ENCODE measurements at places on chromosomes 16 and 17. TPM values are rescaled to one million over a fixed set of nuclear protein-coding genes. Genes with fewer than 3 reads are reported as not detected.

Gene KRT28
- not detected for total RNA-seq

DNA sequence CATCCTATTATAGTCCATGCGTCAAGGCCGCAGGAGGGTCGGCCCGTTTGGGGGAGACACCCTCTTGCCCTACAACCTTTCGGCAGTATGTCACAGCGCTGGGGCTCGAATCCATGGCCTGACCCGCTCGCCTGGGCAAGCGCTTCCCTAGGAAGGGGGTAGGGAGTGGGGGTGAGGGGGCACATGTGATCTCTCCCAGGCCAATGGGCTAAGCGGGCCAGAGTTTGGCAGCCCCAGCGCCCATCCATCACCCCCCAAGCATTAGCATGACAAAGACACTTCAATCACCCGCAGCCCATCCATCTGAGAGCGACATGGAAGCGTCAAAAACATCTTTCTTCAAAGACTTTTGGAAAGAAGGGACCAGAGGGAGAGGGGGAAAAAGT, at the start of gene HOXB1:
Gene HOXB1, minus strand, starts transcription at position 125 of the 386 bp plus-strand sequence. Its CDS starts 107 bp downstream, at position 18.
- H3K4me1 ChIP-seq: no peaks in the 10 kb centered on the region
- H3K36me3 ChIP-seq: no peaks in the 10 kb centered on the region
- no peaks in the 10 kb centered on the region for H3K27me3 ChIP-seq
- H3K4me3 ChIP-seq: no peak within 1 kb of the TSS
- H3K27ac ChIP-seq: no peak within 1 kb of the TSS
- DNase-seq: no peak

GRCh38 chr17:79778504-79779083, 646 bp downstream of the CBX2 start:
- peaks cover 4% of the 10 kb centered on the region for H3K27me3 ChIP-seq
- peak overlapping the region; percentile 93 for H3K4me3 ChIP-seq
- H3K36me3 ChIP-seq: no peaks in the 10 kb centered on the region
- H3K4me1 ChIP-seq: no peaks in the 10 kb centered on the region
- H3K27ac ChIP-seq: no peak overlapping the region

- H3K36me3 ChIP-seq: no peaks in the 10 kb centered on the region
- no peaks in the 10 kb centered on the region for H3K4me1 ChIP-seq
- H3K27ac ChIP-seq: no peak overlapping the region
- no peak overlapping the region for H3K4me3 ChIP-seq
Measured at GRCh38 chr17:34203018-34203638, 52.0 kb upstream of the CCL2 start.

- H3K4me1 ChIP-seq: no peaks in the 10 kb centered on the region
- no peaks in the 10 kb centered on the region for H3K36me3 ChIP-seq
- no peaks in the 10 kb centered on the region for H3K27me3 ChIP-seq
- no peak overlapping the region for H3K27ac ChIP-seq
Measured at GRCh38 chr17:63925615-63926014, 6.5 kb downstream of the CD79B start.

- DNase-seq: no peak
- no peaks in the 10 kb centered on the region for H3K36me3 ChIP-seq
- H3K4me1 ChIP-seq: peaks cover 4% of the 10 kb centered on the region
- H3K27ac ChIP-seq: peak within 1 kb of the TSS; percentile 41
Measured at GRCh38 chr17:44829523-44830358, at the start of gene GJC1. Gene GJC1, minus strand, starts transcription at chr17:44830287. Its CDS starts 24,470 bp downstream, at chr17:44805817.

GRCh38 chr17:44915862-44916780, 821 bp upstream of the GFAP start:
- no peaks in the 10 kb centered on the region for H3K36me3 ChIP-seq
- DNase-seq: peak; percentile 42
- H3K27me3 ChIP-seq: no peaks in the 10 kb centered on the region

DNA sequence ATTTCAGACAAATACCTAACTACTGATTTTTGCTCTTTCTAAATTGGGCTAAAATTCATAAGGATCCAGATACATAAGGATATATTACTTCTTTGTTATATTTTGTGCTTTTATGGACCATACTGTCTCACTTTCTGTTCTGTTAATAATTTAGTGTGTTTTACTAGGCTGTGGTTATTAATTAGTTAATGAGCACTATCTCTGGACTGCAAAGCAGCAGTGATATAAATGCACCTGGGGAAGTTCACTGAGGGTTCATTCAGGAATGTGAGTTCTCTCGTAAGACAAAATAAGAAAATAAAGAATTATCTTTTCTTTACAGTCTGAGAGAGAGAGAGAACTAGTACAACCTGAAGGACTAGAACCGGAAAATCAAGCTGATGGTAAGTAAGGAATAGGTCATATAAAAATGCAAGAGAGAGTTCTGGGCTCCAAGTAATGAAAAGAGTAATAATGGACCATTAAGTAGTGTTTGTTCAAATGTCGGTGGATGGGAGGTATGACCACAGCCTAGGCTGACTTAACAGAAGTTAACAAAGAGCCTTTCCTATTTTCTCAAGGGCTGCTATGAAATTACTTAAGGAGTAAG, 55.6 kb downstream of the IKZF3 start:
- H3K27me3 ChIP-seq: no peaks in the 10 kb centered on the region
- no peak for DNase-seq
- no peak overlapping the region for H3K4me3 ChIP-seq

Gene PRAC1
- total RNA-seq: not detected

- DNase-seq: no peak
- no peaks in the 10 kb centered on the region for H3K4me1 ChIP-seq
- H3K4me3 ChIP-seq: no peak overlapping the region
- H3K27ac ChIP-seq: peak overlapping the region; percentile 8
Measured at GRCh38 chr16:27222249-27223225, 19.2 kb downstream of the KDM8 start.

DNA sequence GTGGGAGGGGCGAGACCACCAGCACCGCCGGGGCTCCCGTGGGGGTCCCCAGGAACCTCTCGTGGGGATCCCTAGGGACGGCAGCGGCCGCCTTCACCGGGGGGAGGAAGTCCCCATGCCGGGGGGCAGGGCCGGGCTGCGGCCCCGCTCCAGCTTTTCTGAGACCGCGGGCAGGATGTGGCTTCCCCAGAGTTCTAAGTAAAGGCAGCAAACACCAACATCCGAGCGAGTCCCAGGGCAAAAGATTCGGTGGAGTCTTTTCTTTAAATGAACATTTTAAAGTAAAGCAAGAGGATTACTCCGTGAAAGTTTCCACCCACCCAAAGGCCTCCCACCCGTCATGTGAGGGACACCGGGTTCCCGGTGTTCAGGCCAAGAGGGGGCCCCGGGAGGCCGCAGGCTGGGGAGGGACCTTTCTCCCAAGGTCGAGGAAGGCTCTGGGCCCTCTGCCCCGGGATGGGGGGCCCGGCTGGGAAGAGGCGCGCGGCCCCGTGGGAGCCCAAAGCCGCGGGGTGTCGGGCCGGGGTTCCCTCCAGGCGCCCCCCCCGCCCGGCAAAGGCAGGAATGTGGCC, 137.2 kb upstream of the RPH3AL start:
- H3K4me1 ChIP-seq: no peaks in the 10 kb centered on the region
- no peak for DNase-seq
- H3K36me3 ChIP-seq: no peaks in the 10 kb centered on the region
- no peaks in the 10 kb centered on the region for H3K27me3 ChIP-seq

Gene CCL8
- total RNA-seq: 0.88 TPM

GRCh38 chr17:81092518-81093095, 57.7 kb downstream of the BAIAP2 start:
- H3K4me1 ChIP-seq: peaks cover 12% of the 10 kb centered on the region
- no peak overlapping the region for H3K27ac ChIP-seq
- H3K36me3 ChIP-seq: no peaks in the 10 kb centered on the region
- no peaks in the 10 kb centered on the region for H3K27me3 ChIP-seq

DNA sequence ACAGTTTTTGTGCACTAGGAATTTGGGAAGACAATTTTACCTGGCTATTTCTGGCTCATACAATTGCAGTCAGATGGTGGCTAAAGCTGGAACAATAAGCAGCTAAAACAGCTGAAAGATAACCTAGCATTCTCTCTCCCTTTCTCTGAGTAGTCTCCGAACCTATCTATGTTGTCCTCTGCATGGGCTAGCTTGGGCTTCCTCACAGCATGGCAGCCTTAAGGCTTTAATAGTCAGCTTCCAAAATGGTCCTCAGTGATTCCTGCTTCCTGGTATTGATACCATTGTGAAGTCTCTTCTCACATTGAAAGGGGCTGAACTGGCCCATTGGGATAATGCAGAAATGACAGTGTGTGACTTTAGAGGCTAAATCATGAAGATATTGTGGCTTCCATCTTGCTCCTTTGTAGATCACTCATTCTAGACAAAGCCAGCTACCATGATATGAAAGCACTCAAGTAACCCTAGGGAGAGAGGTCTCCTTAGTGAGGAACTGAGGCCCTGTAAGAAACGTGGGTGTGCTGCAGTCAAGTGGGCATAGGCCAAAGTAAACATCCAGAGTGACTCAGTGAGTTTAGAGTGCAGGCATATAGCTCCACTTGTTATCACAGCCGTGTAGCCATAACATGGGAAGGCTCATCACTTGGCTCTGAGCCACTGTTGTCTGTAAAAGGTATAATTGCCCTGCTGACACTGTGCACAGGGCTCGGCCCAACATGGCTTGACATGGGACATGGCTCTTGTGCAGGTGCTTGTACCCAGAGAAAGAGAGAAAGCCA, 5.5 kb upstream of the VKORC1 start:
- no peaks in the 10 kb centered on the region for H3K36me3 ChIP-seq
- DNase-seq: no peak
- no peak overlapping the region for H3K27ac ChIP-seq
- no peaks in the 10 kb centered on the region for H3K4me1 ChIP-seq
- H3K4me3 ChIP-seq: no peak overlapping the region

- H3K27me3 ChIP-seq: no peaks in the 10 kb centered on the region
- no peak overlapping the region for H3K4me3 ChIP-seq
- H3K27ac ChIP-seq: peak overlapping the region; percentile 74
- no peak for DNase-seq
- H3K36me3 ChIP-seq: no peaks in the 10 kb centered on the region
Measured at GRCh38 chr16:68276223-68276622, 11.9 kb downstream of the SLC7A6 start.

DNA sequence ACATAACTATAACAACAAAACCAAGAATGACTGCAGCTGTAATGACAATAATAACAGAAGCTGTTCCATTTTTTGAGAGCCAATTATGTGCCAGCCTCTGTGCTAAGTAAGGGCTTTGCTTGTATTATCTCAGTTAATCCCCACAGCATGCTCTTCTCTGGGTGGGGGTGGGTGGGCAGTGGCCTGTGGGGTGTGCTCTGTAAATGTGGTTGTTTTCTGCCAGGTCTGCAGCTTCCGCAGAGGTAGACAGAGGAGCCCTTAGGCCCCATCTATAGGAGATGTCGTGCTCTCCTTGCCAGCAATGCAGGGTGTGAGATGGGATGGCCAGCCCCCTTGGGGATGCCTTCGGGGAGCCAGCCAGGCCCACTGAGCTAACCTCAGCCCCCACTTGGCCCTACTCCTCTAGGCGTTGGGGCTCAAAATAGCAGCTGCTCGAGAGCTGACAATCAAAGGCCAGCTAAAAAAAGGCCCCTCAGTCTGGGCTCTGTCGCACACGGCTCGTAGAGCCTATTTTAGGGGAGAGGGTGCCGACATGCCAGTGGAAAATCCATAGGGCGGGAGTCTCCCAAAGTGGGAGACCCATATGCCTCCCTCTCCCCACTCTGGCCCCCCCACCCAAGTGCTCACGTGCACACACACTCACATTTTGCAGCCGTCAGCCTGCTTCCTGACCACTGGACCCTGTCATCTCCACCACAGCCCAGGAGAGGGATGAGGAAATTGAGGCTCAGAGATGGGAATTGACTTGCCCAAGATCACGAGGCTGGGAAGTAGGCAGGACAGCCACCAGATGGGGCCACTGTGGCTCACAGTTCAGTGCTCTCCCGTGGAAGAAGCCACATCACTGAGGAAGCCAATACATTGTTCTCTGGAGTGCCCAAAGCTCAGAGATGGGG, 15.8 kb downstream of the CDH16 start:
- H3K4me1 ChIP-seq: no peaks in the 10 kb centered on the region
- no peaks in the 10 kb centered on the region for H3K36me3 ChIP-seq
- no peak for DNase-seq
- peak overlapping the region; percentile 66 for H3K27ac ChIP-seq

- H3K36me3 ChIP-seq: no peaks in the 10 kb centered on the region
- H3K27ac ChIP-seq: no peak overlapping the region
- H3K4me1 ChIP-seq: no peaks in the 10 kb centered on the region
- no peak overlapping the region for H3K4me3 ChIP-seq
- no peaks in the 10 kb centered on the region for H3K27me3 ChIP-seq
- no peak for DNase-seq
Measured at GRCh38 chr17:45825792-45826191, 18.9 kb upstream of the SPPL2C start.

- H3K27me3 ChIP-seq: no peaks in the 10 kb centered on the region
- H3K4me3 ChIP-seq: peak within 1 kb of the TSS; percentile 68
Measured at GRCh38 chr17:44344939-44345453, at the start of gene GRN. Gene GRN, plus strand, starts transcription at chr17:44345302. Its CDS starts 3,863 bp downstream, at chr17:44349165.

GRCh38 chr17:62937606-62938005, 28.4 kb upstream of the TANC2 start:
- no peak overlapping the region for H3K27ac ChIP-seq
- H3K4me3 ChIP-seq: no peak overlapping the region
- no peak for DNase-seq
- H3K27me3 ChIP-seq: no peaks in the 10 kb centered on the region
- no peaks in the 10 kb centered on the region for H3K36me3 ChIP-seq
- no peaks in the 10 kb centered on the region for H3K4me1 ChIP-seq

GRCh38 chr17:34167354-34167753, 87.7 kb upstream of the CCL2 start:
- no peaks in the 10 kb centered on the region for H3K4me1 ChIP-seq
- no peak for DNase-seq
- H3K36me3 ChIP-seq: no peaks in the 10 kb centered on the region

Gene SLC47A2
- total RNA-seq: 0.66 TPM

GRCh38 chr17:69907132-69907847, 167.7 kb upstream of the KCNJ16 start:
- H3K4me3 ChIP-seq: no peak overlapping the region
- H3K27me3 ChIP-seq: no peaks in the 10 kb centered on the region
- no peaks in the 10 kb centered on the region for H3K36me3 ChIP-seq
- H3K27ac ChIP-seq: no peak overlapping the region

All from breast epithelium (tissue), 4 donors.